ENCODE measurements at places on chromosomes 4 and X. TPM values are rescaled to one million over a fixed set of nuclear protein-coding genes. Genes with fewer than 3 reads are reported as not detected.
A peak's percentile ranks its signal among the peaks of the same experiment; 100 is the strongest.

Gene MAP3K15
- total RNA-seq = under 0.01 TPM

GRCh38 chr4:67014592-67014991 lies 530.7 kb downstream of the CENPC start:
- DNase-seq = no peak

GRCh38 chr4:164011791-164012190 lies 517.3 kb downstream of the TMA16 start:
- no peak for DNase-seq

- DNase-seq = no peak
These were observed 26.7 kb upstream of the PLAC1 start for GRCh38 chrX:134684956-134685355.

DNA sequence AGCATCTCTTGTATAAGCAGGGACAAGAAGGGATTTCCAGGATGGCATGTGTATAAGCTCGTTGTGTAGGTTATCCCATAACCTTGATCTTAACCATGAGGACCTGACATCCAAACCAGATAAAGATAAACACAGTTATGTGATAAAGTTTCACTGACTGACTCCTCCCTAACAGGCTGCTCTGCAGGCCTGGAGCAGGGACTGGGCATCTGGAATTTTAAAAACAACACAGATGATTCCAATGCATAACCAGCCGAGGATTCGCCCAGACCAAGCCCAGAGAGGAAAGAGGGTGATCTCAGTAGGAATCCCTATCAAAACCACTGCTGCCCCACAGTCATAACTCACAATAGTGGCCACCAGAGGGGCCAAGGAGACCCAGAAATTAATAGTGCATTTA lies 22.7 kb downstream of the KLF3 start:
- no peak for DNase-seq

DNA sequence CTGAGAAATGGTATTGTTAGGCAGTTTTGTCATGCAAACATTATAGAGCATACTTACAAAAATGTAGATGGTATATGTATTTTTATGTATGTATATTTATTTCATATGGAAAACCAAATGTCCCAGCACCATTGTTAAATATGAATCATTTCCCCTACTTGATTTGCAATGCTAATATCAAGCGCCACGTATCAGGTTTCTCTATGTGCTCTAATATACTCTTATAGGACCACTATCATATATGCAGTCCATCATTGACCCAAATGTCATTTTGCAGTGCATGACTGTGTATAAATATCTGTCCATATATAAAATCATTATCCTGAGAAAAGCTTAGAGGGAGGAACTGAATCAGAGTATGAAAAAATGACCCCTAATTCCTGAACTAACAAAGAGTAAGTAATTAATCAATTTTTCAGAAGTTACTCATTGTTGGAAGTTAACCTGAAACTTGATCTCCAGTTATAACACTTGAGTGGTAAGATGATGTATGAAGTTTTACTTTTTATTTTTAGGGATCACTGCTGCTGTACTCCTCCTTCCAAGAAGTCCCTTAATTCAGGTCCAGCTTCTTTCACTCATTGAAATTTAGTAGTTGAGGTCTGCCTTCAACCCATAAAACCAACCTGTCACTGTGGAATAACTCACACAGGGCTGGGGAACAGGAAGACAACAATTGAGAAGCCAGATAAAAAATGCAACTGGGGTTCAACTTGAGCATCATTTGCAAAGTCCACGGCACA lies 134.8 kb upstream of the LDB2 start:
- DNase-seq = no peak

GRCh38 chr4:140344101-140344500 lies 29.3 kb upstream of the SCOC start:
- DNase-seq = no peak

Gene SH2D1A
- not detected for total RNA-seq

DNA sequence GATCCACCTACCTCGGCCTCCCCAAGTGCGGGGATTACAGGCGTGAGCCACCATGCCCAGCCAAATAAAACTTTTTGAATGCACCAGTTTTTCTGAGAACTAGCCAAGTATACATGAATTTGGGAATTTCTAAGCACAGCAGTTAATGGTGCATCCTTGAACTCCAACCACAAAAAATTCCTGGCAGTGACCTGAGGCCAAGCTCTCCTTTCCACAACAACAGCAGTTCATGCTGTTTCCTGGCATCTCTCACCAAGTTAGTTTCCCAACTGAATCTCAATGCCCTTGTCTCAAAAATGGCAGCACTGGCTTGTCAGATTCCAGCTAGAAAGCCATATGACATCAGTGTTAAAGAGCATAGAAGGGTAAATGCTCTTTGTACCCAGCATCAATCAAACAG lies 15.9 kb upstream of the XKRX start:
- DNase-seq = no peak

DNA sequence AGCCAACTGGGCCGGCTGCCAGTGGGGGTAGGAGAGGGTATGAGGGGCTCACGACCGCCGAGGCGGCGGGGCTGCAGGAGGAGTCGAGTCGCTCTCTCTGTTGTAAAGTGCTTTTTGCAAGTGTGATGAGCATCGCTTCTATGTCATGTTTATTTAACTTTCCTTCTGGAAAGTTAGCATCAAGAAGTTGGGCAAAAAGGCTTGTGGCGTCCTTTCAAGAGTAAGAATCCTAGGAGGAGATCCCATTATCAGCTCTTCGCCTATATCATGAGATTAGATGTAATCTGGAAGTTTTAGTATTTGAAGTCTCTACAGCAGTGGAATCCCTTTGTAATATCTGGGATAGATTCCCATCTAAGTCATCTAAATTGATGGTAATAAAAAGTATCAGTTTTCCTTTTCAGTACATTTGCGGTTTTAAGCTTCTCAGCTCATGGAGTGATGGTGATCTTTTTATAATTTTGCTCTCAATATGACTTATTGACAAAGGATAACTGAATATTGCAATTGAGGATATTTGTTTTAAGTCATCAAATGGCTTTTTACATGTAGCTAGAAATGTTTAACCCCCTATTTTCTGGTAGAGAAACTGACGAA lies 1.7 kb downstream of the GALNT7 start:
- DNase-seq = no peak

DNA sequence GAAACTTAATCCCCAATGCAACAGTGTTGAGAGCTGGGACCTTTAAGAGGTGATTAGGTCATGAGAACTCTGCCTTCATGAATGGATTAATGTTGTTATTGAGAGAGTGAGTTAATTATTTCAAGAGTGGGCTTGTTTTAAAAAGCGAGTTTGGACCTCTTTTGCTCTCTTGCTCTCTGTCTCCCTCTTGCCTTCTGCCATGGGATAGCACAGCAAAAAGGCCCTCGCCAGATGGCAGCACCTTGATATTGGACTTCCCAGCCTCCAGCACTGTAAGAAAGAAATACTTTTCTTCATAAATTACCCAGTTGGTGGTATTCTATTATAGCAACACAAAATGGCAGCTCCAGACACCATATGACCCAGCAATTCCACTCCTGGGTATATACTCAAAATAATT lies 7.0 kb upstream of the ATP6AP2 start:
- peak; percentile 29 for DNase-seq

Gene BEX5
- not detected for total RNA-seq

DNA sequence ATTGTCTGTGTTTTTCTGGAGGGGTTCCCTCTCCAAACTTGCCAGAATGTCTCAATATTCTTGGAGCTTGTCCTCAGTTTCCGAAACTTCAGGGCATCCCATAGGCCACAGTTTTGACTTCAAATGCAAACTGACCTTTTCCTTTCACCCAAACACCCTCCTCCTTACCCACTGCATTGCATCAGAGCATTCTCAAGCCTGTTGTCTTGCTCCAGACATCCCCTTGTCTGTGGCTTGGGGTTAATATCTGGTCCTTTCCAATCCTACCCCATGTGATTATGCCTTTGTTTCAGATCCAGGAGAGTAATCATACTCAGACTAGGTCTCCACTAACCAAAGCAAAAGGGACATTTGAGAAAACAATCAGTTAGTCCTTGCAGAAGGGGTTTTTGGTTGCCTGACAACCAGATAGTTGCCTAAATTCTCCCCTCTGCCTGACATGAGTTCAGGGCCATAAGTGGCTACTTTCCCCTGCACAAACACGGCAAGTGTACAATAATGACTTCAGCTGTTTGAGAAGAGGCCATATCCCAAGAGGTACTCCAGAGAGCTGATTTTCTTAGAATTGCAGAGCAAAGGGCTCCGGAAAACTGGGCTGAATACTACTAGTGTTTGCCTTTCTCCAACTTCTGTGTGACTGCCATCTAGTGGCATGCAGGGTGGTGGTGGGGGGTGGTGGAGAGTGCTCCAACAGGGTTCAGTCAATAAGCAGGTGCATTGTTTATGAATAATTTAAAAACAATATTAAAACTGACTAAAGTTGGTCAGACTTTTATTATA lies 130.2 kb downstream of the CHRDL1 start:
- DNase-seq = peak; percentile 30

DNA sequence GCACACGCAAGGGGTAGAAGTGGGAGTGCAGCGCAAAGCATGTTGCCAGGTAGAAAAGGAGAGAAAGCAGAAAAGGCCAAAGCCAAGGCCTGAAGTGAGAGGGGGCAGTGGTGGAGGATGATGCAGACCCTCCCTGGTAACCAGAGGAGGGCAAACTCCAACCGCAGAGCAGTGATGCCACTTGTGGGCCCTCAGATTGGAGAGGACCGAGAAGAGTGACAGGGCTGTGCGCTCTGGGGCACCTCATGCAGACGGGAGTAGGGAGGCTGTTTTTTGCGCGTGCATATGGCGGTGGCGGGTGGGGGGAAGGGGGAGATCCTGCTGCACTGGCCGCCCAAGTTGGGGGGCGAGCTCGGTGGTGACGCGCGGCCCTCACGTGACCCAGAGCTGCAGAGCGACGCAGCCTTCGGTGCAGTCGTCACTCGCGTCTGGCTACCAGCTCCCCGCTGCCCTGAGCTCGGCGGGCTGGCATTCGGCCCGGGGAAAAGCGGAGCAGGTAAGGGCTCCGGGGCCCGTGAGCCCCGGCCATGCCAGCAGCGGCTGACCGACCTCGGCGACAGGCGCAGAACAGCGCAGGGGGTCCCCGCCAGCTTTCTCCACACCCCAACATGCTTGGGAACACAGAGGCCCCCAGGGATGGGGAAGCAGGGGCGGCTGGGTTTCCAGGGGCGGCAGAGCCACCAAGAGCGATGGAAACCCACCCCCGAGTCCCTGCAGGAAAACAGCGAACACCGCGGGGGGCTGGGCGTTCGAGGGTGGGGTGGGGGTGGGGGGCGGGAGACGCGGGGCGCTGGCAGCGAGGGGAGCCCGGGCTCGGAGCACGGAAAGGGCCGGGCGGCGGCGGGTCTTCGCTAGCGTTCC lies at the start of gene BEX3:
BEX3 (plus strand) TSS at position 421 of the 861 bp plus-strand sequence. CDS start 984 bp downstream, outside the sequence.
- peak; percentile 56 for DNase-seq

Gene ARHGAP36
- not detected for total RNA-seq

GRCh38 chrX:17822351-17822750 lies 38.7 kb downstream of the RAI2 start:
- DNase-seq = no peak

DNA sequence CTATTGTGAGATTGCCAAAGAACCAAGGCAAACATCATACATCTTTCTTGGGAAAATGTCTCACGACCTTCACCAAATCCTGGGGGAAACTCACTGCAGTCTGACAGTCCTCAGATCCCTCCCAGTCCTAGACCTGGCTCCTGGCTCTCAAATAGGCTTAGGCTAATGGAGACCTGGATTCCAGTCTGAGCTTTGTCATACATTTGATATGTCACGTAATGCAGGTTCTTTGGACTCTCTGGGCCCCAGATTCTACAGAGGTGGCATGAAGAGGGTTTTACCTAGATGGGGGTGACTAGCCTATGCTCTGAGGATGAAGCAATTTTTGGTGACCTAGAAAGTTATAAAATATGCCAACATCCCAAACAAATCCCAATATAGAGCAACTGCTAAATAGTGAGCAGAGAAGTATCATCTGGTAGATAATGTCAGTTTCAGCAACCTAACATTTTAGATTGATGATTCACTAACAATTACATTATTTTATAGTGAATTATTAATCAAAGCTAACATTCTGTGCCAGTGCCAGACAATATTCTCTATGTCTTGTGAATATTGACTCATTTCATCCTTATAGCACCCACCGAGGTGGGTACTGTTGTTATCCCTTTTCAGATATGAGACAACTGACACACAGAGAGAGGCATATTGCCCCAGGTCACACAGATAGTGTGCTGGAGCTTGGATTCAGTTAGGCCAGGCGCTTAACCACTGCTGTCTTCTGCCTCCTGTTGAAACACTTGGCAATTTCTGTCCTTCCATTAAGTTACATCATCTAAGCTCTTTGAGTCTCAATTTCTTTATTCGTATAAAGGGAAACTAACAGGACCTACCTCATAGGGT lies 195.4 kb upstream of the MAMLD1 start:
- no peak for DNase-seq

- no peak for DNase-seq
These were observed 100.3 kb downstream of the SORBS2 start for GRCh38 chr4:185711726-185712125.

GRCh38 chr4:181061787-181062186 lies 1181.4 kb upstream of the TENM3 start:
- no peak for DNase-seq

Gene FGD1
- total RNA-seq = 1.1 TPM
